Kidney tubule cell (primary cell): ENCODE measurements at places on chromosomes 5 and 9.

DNA sequence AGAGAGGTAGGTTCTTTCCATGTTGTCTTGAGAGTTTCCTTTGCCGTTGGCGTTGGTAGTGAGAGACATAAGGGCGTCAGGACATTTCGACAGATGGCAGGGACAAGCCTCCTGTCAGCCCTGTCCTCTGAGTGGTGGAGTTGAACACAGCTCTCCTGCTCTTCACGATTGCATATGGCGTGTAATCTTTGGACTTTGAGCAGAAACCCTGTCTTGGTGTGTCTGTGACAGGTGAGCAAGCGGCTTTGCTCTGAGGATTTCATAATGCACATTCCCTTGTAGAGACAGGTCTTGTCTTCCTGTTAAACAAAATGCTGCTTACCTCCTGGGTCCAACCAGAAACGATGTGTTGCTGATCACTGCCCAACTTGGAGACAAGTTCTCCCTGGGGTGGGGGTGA lies 146.5 kb downstream of the NXNL2 start:
- no peak for DNase-seq

- peak; percentile 94 for DNase-seq
Observed at GRCh38 chr9:96344458-96345180, 38.9 kb downstream of the SLC35D2 start.

GRCh38 chr5:140298183-140298601 lies 4.7 kb downstream of the PFDN1 start:
- peak; percentile 97 for DNase-seq

DNA sequence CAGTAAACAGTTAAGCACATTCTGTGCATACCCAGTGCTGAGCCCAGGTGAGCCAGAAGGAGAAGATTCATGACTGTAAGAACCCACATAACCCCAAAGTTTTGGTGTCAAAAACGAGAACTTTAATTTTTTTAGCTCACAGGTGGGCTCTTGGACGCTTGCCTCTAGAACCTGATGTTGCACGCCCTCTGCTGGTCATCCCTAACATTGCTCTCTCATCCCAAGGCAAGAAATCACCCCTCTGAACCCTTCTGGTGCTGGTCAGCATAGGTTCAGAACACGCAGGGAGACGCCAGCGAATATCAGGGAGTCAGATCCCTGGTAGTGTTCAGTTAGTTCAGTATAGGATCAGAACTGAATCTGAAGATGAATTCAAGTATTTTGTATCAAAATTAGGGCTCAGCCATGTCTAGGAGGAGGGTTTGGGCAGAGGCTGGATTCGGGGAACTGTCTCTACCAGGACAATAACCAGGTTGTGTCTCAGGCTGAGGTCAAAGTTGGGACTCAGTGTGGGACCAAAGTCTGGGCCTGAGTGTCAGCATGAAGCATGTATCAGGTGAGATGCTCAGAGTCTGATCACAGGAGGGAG lies 4.1 kb upstream of the DNAJB5 start:
- peak; percentile 60 for DNase-seq

GRCh38 chr9:25212361-25212760 lies 465.9 kb downstream of the TUSC1 start:
- no peak for DNase-seq

DNA sequence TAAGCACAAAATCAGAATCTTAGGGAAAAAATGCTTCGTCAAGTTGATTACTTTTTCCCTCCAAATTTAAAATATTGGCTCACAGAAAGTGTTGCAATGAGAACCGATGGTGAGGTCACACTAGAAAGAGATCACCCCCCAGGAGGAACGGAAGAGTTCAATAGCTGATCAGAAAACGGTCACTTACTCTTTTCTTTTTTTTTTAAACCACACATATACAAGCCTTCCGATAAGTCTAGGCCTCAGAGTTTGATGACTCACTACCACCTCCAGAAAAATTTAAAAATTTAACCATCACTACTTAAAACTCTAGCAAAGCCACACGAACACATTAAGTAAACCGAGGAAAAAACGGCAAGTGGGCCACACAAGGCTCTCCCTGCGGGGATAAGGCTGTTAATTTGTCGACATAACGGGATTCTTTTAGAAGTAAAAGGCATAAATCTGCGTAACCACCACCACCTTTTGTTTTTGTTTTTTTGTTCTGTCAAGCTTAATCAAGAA lies 1.2 kb downstream of the SURF4 start:
- DNase-seq = peak; percentile 66

GRCh38 chr5:1130218-1130946 lies 18.5 kb upstream of the SLC12A7 start:
- peak; percentile 50 for DNase-seq

DNA sequence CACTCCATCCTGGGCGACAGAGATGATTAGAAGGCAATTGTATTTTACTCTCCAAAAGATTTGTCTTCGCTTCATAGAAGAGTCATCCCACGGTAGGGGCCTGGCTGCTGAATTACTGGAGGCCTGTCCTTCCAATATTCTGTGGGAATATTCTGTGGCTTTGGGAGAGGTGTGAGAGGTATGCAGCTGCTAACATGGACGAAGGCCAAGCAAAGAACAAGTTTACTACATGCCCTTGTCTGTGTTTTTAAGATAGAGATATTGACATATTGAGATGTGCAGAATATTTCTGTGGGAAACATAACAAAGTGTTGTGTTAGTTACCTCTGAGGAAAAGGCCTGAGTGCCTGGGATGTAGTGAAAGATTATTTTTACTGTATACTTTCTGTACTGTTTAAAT lies 71.8 kb upstream of the SMIM15 start:
- no peak for DNase-seq

- no peak for DNase-seq
Observed at GRCh38 chr5:141234109-141234667, 11.0 kb upstream of the PCDHB15 start.

DNA sequence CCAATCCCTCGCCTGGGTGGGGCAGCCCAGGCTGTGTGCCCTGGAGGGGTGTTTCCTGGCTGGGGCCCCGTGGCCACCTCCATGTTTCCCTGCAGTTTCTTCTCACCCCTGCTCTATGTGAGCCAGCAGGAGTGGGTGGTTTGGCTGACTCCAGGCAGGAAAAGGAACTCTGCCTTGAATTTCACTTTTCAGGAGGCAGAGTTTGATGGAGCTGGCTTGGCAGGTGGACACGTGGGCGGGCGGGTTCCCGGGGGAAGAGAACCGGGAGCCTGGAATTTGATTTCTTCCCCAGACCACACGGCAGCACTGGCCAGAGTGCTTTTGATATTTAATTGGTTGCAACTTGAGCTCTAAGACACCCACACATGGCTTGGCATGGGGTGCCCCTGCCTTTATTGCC lies 119.8 kb upstream of the PANK3 start:
- DNase-seq = no peak

GRCh38 chr9:94746541-94747370 lies 20.3 kb downstream of the AOPEP start:
- DNase-seq = no peak

- DNase-seq = no peak
Observed at GRCh38 chr9:113769412-113769811, 106.7 kb upstream of the ZNF618 start.

DNA sequence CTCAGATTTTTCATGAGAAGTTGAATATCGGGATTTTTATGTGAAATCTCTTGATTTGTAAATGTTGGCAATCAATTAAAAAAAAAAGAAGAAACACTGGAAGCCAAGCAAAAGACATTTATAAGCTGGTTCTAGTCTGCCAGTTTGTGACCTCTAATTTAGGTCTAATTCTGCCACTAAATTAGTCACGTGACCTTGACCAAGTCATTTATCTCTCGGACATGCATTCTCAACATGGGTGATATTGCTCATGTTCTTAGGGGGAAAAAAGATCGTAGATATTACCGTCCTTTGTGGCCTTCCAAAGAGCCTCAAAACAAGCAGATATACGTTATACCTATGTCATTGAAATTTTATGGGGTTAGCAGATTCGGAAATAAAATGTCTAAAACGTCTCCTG lies 52.9 kb upstream of the PTPDC1 start:
- peak; percentile 13 for DNase-seq

DNA sequence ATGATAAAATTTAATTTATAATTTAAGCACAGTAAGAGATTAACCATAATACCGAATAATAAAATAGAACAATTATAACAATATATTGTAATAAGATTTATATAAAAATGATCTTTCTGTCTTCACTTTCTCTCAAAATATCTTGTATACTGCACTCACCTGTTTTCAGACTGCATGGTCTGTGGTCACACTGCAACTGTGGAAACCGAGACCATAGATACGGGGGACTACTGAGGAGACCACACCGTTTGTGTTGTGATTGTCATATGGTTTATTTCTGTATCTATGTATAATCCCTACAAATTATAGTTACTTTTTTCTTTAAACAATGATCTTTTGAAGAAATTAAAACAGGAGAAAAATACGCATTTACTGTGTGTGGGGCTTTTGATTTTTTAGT lies 78.8 kb upstream of the TNFAIP8 start:
- no peak for DNase-seq

GRCh38 chr5:148730270-148730669 lies 75.9 kb upstream of the HTR4 start:
- peak; percentile 68 for DNase-seq

- DNase-seq = no peak
Observed at GRCh38 chr5:176552332-176552869, 3.3 kb downstream of the CDHR2 start.

- no peak for DNase-seq
Observed at GRCh38 chr9:14103115-14103514, 210.8 kb downstream of the NFIB start.

GRCh38 chr5:18312016-18312415 lies 677.8 kb downstream of the TAF11L14 start:
- no peak for DNase-seq

GRCh38 chr5:155633338-155633957 lies 619.9 kb downstream of the KIF4B start:
- DNase-seq = no peak

GRCh38 chr9:134944916-134945315 lies 27.2 kb upstream of the FCN1 start:
- no peak for DNase-seq

DNA sequence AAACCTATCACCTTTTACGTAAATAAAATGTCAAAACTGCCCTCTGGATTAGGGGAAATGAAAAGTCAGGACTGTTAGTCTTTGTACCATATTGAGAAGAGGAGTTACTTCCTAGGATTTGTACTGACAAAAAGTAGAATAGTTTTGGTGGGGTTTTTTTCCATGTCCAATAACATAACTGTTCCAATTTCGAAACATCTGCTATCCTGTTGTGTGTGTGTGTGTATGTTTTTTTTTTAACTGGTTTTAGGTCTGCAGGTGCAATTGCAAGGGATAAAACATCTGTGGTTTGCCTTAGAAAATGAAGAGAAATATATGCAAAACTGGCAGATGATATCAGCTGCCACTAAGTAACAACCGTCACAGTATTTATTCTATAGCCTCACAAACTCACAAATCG lies 506.8 kb downstream of the NFIB start:
- DNase-seq = no peak

DNA sequence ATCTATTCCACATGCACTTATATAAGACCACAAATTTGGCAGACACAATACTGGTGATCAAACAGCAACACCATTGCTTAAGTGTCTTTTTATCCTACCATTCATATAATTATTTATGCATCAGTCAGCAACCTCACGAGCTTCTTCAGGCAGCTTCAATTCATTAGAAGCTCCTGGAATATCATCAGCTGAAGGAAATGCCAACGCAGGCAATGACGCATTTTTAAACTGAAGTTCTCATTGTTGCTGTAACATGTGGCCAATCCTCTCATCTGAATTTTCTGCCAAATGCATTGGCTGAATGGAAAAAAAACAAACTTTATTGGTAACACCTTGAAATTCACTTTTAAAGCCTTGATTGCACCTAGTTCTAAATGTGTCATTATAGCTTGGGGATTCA lies 376.4 kb upstream of the RGMB start:
- no peak for DNase-seq

- DNase-seq = peak; percentile 10
Observed at GRCh38 chr5:169181814-169182213, 119.1 kb downstream of the SLIT3 start.

GRCh38 chr9:35258660-35259474 lies 97.1 kb downstream of the UNC13B start:
- DNase-seq = peak; percentile 76

- DNase-seq = no peak
Observed at GRCh38 chr5:79023348-79023747, 38.2 kb upstream of the ARSB start.

- no peak for DNase-seq
Observed at GRCh38 chr9:136613824-136614371, 48.8 kb upstream of the EGFL7 start.

GRCh38 chr5:92070786-92071185 lies 687.7 kb upstream of the ARRDC3 start:
- no peak for DNase-seq

DNA sequence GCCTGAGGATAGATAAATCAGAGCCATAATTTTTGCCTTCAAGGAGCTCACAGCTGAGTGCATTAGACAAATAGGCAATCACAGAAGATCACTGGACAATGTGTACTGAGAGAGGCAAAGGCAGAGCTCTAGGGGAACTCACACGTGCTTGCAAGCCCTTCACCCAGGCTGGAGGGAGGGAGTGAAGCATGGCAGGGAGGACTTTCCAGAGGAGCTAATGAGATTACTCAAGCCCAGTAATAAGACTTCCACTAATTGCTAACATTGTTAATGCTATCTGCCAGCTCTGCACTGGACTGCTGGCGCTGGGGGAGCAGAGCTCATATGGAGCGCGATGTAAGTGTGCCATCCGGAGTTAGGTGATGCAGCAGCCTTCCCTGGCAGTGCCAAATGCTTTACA lies 408.4 kb downstream of the NTRK2 start:
- no peak for DNase-seq

DNA sequence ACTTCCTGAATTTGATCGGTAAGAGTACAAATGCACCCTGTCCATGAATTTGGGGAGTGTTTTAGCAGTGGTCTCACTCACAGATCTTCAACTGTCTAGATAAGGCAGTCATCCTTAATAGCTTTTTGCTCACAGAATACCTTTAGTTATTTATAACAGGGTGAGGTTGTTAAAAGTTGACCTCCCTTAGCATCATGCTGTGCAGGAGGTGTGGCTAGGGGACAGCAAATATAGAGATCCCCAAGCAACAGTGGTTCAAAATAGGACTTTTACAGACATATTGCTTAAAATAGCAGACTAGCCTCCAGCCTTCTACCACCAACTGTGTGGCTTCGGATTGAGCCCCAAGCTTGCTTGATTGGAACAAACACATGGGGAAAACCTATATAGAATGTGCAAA lies 724.4 kb downstream of the TLE1 start:
- DNase-seq = no peak

DNA sequence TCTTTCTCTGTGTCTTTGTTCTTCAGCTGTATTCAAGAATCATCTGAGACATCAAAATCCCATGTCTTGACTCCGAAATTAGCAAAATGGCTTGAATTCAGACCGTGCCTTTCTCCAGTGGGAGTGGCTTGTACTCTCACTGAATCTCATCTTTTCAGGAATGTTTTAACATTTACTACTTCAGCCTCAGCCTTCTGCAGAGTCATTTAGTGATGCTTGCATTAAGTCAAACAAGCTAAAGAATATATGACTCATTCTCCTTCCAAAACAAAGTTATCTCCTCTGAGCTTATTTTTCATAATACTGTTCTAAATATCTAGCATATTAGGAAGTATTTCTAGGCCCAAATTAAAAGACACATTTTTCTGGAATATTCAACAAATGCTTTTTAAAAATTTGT lies 205.3 kb downstream of the CDH10 start:
- DNase-seq = no peak

- DNase-seq = peak; percentile 78
Observed at GRCh38 chr9:120394058-120394669, 185.8 kb downstream of the CDK5RAP2 start.

- no peak for DNase-seq
Observed at GRCh38 chr9:101639785-101640665, 45.3 kb upstream of the PPP3R2 start.
